ENCODE measurements at places on chromosomes 11 and 22. TPM values are rescaled to one million over a fixed set of nuclear protein-coding genes. Genes with fewer than 3 reads are reported as not detected.

Gene MRGPRF
- total RNA-seq = not detected

Gene KIRREL3
- not detected for total RNA-seq

Gene MMP7
- not detected for total RNA-seq

Gene ARHGAP20
- 0.22 TPM for total RNA-seq

Gene ARHGEF17
- total RNA-seq = not detected

Gene CLTCL1
- 0.57 TPM for total RNA-seq

Gene CST6
- not detected for total RNA-seq

Gene LRRC55
- total RNA-seq = not detected

Gene RIN1
- 2.6 TPM for total RNA-seq

Gene OR51D1
- total RNA-seq = not detected

Gene MAP6
- total RNA-seq = not detected

Gene TIGD3
- total RNA-seq = 0.32 TPM

- DNase-seq = no peak
These were observed 25.4 kb downstream of the PDGFB start for GRCh38 chr22:39219071-39220039.

DNA sequence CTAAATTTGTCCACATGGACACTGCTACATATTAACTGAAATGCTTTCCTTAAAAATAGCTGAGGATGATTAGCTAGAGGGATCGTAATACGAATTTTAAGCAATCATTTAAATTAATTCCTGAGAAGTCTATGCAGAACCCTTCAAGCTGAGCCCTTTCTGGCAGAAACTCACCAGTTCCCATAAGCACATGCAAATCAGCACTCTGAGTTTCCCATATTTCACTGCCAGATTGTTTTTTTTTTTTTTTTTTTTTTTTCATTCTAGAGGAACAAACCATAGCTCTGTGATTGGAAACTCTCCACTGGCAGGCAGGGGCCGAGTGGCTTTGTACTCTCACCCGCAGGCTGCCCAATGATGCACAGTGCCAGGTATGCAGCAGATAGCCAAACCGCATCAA lies 145.6 kb downstream of the EFCAB6 start:
- no peak for DNase-seq

DNA sequence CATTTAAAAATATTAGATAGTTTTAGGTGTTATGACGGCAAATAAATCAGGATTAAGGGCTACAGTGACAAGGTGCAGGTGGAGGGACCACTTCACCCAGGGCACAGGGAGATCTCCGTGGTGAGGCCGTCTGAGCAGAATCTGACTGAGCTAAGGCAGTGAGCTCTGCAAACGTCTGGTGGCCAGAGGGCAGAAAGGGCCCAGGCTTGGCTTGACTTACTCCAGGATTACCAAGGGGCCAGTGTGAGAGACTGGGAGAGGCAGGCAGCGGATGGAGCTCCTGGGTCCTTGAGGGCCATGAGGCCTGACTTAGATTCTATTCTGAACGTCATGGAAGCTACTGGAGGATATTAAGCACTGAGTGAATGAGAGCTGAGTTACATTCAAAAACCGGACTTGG lies 125.9 kb upstream of the B3GAT1 start:
- no peak for DNase-seq

DNA sequence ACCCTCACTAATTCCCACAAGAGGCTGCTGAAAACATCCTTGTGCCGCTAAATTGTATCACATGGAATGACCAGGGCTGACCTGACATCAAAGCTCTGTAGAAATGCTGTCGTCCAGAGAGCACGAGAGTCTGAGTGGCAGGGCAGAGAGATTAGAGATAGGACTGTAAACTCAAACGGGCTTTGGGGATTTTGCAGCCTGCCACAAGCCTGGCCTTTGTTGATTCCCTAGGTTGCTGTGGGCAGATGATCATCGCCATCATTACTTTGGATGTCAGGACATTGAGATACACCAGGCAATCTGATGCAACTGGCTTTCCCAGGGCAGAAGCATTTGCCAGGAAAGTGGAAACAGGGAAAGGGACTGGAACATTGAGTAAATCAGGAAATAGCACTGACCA lies 131.6 kb downstream of the ETS1 start:
- no peak for DNase-seq

GRCh38 chr11:64489831-64490441 lies 101.1 kb upstream of the SLC22A12 start:
- DNase-seq = peak; percentile 64

GRCh38 chr11:34302046-34302921 lies 55.5 kb downstream of the ABTB2 start:
- no peak for DNase-seq

DNA sequence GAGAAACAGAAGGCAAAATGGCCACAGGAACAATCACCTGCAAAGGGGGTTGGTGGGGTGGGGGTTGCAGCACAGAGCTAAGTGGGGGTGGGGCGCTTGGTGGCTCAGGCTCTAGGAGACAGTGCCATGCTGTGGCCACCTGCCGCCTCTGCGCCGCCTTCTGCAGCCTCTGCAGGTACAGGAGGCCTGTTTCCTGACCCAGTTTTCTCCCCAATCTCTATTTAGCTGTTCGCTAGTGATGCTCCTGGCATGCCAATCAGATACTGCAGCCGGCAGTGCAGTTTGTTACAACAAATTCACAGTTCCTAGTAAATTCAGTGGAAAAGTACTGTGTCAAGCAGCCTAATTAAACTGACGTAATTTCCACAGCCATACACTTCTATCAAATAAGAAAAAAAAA lies 106.4 kb downstream of the SERGEF start:
- DNase-seq = peak; percentile 12

DNA sequence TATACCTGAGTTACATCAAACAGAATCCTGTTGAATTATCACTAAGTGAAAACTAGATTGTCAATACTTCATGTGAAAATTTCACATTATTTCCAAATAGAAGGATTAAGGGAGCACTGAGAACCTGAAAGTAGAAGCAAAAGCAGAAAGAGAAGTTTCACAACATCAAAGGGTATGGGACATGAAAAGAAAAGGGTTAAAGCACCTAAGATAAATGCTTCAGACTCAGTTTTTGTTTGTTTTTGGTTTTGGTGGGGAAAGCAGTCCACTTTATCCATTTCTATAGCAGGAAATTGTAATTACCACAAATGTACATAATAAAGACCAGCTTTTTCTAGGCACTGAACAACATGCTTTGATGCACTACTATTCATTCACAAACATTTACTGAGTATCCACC lies 1069.7 kb upstream of the CCDC90B start:
- DNase-seq = no peak

GRCh38 chr11:73091521-73092305 lies 50.4 kb downstream of the FCHSD2 start:
- no peak for DNase-seq

- DNase-seq = no peak
These were observed 8.8 kb downstream of the PPM1F start for GRCh38 chr22:21943571-21944448.

DNA sequence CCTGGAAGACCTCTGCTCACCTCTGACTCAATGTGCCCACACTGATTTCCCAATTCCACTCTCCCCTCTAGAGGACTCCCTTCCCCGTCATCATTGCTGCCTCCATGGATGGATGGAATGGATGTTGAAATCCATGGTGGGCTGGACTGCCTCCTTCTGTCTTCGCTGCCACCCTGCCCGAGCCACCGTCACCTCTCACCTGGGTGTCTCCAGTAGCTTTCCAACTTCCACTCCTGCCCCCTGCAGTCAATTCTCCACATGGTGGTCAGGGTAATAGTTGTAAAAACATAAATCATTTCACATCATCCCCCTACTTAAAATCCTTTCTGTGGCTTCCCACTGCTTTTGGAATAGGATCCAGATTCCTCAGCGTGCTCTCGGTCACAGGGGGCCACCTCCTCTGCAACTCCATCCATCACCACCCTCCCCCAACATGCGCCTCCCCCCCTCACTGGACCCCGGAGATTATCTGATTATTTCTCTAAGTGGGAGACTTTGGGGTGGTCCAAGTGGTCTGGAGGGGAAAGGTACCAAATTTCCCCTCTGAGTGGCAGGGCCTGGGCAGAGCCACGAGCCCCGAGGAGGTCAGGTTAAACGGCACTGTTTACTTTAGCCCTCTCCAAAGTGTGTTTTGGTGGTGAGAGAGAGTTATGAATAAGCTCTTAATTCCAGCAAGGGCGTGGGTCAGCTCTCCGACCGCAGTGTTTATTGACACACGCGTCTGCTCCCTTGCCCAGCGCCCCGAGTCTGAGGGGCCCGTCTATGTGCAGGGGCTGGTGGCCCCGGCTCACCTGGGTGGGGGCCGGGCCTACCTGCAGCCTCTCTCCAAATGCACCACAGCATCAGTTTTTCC lies 313.7 kb downstream of the MN1 start:
- DNase-seq = no peak

- DNase-seq = no peak
These were observed 71.2 kb downstream of the PHF21A start for GRCh38 chr11:46050003-46050461.

DNA sequence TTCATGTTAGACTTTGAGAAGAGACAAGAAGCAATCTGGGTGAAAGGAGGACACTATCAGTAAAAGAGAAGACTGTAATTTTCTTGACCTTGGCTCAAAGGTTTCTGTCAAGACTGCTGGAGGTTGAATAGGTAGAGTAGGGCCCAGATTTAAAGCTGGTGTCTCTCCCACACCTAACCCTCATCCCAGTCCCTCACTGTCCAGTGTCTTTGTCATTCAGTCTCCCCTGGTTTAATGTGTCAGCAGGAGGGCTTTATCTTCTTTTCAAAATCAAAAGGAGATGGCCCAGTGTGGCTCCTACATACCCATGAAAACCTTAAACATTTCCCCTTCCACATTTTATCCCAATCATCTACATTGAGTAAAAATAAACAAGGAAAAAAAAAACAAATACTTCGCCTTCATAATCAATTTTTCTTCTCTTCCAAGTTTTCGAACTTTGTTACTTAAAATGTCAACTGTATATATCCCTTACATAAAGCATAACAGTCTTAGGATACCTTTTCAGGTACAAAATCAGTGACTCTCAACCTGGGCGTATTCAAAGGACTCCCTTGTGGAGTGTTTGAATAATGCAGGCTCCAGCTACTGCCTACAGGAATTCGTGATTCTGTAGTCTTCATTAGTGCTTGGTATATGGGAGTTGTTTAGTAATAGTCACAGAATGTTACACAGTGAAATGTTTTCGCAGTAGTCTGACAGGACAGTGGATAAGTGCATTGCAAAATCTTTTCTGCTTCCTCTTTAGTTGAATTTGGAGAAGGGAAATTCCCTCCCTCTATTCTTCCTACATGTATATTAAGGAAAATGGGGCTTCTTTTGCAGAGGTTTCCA lies 87.2 kb downstream of the FAT3 start:
- DNase-seq = no peak

GRCh38 chr11:96228910-96229309 lies 114.1 kb downstream of the MAML2 start:
- DNase-seq = no peak

DNA sequence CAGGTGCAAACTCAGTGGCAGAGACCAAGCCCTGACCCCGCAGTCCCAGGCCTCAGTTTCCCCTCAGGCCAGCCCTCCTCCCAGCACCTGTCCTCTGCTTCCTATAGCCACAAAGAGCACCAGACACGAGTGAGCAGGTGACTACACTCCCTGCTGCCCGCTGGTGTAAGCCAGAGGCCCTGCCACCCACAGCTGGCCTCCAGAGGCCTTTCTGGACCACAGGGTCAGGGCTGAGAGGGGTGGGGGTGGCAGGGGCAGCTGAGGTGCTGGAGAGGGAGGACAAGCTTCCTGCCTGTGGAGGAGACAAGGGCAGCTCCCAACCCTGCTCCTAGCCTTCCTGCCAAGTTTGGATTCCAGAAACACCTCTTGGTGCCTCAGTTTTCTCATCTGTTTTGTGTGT lies 31.3 kb upstream of the WNT7B start:
- no peak for DNase-seq

GRCh38 chr11:116725434-116726221 lies 47.2 kb downstream of the BUD13 start:
- DNase-seq = no peak

GRCh38 chr22:27170491-27170890 lies 513.1 kb downstream of the MIAT start:
- DNase-seq = no peak

DNA sequence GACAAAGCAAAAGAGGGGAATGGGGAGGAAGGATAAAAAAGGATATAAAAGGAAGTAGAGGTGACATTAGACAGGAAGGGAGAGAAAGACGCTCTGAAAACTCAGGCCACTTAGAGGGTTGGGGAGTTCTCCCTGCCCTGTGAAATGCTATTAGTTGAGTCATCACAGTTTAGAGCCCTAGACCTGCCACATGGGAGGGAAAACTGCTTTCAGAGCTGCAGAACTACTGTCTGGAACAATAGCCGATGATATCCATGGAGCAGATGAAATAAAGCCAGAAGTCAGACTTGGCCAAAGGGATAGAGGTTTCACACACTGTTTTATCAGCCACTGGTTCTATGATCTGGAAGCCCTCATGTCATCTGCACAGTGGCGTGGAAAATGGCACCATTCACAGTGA lies 157.9 kb downstream of the NCAM1 start:
- no peak for DNase-seq

GRCh38 chr11:78564490-78565467 lies 9.9 kb downstream of the NARS2 start:
- DNase-seq = peak; percentile 54

DNA sequence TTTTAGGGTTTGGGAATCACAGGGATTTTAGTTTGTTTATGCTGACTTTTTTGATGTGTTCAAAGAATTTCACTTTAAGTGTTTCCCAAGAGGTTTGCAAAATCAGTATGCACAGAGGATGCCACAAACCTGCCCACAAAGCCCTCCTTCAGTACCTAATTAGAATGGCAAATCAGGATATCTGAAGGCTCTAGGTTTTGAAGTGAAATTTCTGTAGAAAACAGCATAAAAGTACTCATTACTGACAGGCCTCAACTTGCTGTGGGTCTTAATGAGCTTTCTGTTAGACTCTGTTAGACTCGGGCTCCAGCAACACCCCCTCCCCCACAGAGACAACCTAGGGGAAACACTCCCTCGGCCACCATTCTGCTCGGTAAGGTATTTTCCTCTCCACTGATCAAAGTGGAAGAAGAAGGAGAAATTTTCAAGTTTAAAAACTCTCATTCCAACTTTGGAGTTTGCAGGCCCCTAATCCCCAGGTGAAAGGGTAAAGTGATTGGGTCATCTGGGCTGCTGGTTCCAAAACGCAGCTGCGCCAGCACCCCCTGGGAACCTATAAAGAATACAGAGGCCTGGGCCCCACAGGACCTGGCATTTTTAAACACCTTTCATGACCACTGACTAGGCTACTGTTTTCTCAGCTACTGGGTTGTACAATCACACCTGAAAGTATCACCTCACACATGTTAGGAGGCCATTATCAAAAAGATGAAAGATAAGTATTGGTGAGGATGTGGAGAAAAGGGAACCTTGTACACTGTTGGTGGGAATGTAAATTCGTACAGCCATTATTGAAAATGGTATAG lies 67.5 kb downstream of the PLEKHA7 start:
- peak; percentile 28 for DNase-seq
